ENCODE measurements at places on chromosomes 7 and 10. TPM values are rescaled to one million over a fixed set of nuclear protein-coding genes. Genes with fewer than 3 reads are reported as not detected.

GRCh38 chr7:132191418-132191817 lies 384.9 kb downstream of the PLXNA4 start:
- H3K27ac ChIP-seq, result no peak overlapping the region
- H3K36me3 ChIP-seq, result no peaks in the 10 kb centered on the region
- 0 out of 2 replicates have a peak, but pooled peaks cover 3% of the 10 kb centered on the region for H3K27me3 ChIP-seq
- no peak overlapping the region for H3K4me3 ChIP-seq
- no peak for DNase-seq
- H3K4me1 ChIP-seq, result no peaks in the 10 kb centered on the region

The TAS2R41 gene
- total RNA-seq, result not detected

- H3K27me3 ChIP-seq, result no peaks in the 10 kb centered on the region
- peak; percentile 56 for DNase-seq
- no peak overlapping the region for H3K4me3 ChIP-seq
- no peaks in the 10 kb centered on the region for H3K36me3 ChIP-seq
- H3K4me1 ChIP-seq, result peaks cover 42% of the 10 kb centered on the region
- H3K27ac ChIP-seq, result no peak overlapping the region
These were observed 187.3 kb upstream of the PRSS58 start for GRCh38 chr7:142445019-142445686.

GRCh38 chr7:118974836-118975235 lies 750.3 kb downstream of the ANKRD7 start:
- no peaks in the 10 kb centered on the region for H3K27me3 ChIP-seq
- no peak for DNase-seq
- H3K27ac ChIP-seq, result no peak overlapping the region
- H3K4me1 ChIP-seq, result no peaks in the 10 kb centered on the region

DNA sequence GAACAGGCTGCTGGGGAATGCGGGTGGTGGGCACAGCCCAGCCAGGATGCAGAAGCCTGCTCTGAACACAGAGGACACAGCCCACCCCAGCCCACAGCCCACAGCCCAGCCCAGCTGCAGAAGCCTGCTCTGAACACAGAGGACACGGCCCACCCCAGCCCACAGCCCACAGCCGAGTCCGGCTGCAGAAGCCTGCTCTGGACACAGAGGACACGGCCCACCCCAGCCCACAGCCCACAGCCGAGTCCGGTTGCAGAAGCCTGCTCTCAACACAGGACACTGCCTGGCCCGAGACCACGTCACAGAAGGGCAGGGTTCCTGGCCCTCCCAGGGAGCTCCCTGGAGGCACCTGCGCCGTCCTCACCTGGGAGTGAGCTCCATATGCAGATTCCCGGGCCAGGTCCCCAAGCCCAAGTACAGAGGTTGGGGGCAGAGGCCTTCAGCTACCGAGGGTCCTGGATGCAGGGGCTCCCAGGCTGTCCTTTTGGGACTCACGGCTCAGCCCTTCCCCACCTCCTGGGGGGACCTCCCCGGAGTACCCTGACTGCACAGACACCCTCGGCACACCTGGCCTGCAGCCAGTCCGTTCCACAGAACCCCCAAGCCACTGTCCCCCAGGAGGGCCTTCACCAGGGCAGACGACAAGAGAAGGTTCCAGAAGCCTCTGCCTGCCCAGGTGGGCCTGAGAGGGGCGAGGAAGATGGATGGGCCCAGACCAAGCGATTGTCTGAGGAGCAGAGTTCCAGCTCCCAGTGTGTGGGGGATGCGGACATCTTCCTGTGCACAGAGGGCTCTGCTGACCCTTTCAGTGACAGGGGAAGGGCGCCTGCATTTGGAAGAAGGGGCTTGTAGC lies 23.7 kb upstream of the FOXL3 start:
- no peak overlapping the region for H3K4me3 ChIP-seq
- no peak for DNase-seq
- H3K27me3 ChIP-seq, result no peaks in the 10 kb centered on the region
- no peak overlapping the region for H3K27ac ChIP-seq

DNA sequence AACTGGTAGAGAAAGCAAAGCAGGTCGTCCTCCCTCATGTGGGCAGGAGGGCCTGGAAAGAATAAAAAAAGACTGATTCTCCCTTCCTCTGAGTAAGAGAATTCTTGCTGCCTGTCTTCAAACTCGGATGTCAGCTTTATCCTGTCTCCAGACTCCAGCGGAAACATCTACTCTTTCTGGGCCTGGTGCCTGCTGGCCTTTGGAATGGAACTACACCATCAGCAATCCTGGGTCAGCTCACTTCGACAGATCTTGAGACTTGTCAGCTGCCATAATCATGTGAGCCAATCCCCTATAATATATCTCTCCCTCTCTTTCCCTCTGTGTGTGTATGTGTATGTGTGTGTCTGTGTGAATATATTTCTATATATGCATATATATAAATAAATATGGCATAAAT lies 411.0 kb upstream of the DPP6 start:
- H3K36me3 ChIP-seq, result no peaks in the 10 kb centered on the region
- no peak overlapping the region for H3K27ac ChIP-seq
- DNase-seq, result no peak
- no peaks in the 10 kb centered on the region for H3K27me3 ChIP-seq
- no peaks in the 10 kb centered on the region for H3K4me1 ChIP-seq
- H3K4me3 ChIP-seq, result no peak overlapping the region

GRCh38 chr7:151732834-151733592 lies 143.9 kb downstream of the PRKAG2 start:
- H3K27me3 ChIP-seq, result no peaks in the 10 kb centered on the region
- no peak overlapping the region for H3K27ac ChIP-seq
- H3K4me1 ChIP-seq, result peaks cover 16% of the 10 kb centered on the region
- no peak for DNase-seq
- H3K4me3 ChIP-seq, result no peak overlapping the region

- H3K27ac ChIP-seq, result peak overlapping the region; percentile 63
- peak overlapping the region; percentile 75 for H3K4me3 ChIP-seq
These were observed 517 bp downstream of the ITGB1 start for GRCh38 chr10:32957341-32958084.

GRCh38 chr7:425794-426188 lies 93.9 kb downstream of the PDGFA start:
- H3K4me1 ChIP-seq, result no peaks in the 10 kb centered on the region
- H3K27ac ChIP-seq, result no peak overlapping the region
- no peaks in the 10 kb centered on the region for H3K36me3 ChIP-seq
- no peak for DNase-seq

The PRSS2 gene
- total RNA-seq, result 0.40 TPM

DNA sequence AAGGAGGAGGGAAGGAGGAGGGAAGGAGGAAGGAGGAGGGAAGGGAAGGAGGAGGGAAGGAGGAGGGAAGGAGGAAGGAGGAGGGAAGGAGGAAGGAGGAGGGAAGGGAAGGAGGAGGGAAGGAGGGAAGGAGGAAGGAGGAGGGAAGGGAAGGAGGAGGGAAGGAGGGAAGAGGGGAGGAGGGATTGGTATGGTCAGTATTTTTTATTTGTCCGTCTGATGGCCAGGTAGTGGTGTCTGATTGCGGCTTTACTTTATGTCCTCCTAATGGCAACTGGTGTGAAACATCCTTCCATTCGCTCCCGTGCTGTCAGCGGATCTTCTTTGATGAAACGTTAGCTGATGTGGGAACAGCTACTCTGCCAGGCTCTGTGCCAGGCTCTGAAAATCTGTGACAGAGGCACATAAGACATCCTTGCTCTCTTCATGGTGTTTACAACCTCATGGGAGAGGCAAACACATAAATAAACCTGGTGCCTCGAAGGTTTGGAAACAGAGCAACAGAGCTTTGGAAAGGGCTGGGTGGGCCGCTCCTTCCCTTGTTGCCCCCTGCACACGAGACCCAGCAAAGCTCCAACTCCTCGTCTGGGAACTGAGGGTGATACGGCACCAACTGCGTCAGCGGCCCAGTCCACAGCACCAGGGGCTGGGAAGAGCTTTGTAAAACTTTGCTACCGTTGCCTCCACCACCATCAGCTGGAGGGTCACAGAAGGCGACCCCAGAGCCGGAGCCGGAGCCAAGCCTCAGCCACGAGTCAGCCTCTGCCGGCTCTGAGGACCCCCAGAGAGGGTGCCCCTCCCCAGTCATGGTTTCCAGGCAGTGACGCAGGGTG lies 40.3 kb downstream of the PDGFA start:
- no peak for DNase-seq
- peaks cover 7% of the 10 kb centered on the region for H3K4me1 ChIP-seq
- no peaks in the 10 kb centered on the region for H3K36me3 ChIP-seq
- no peaks in the 10 kb centered on the region for H3K27me3 ChIP-seq
- no peak overlapping the region for H3K4me3 ChIP-seq
- no peak overlapping the region for H3K27ac ChIP-seq

The ATOH7 gene
- total RNA-seq, result not detected

GRCh38 chr10:14382022-14382421 lies 51.3 kb upstream of the FRMD4A start:
- DNase-seq, result no peak
- H3K36me3 ChIP-seq, result no peaks in the 10 kb centered on the region
- no peaks in the 10 kb centered on the region for H3K4me1 ChIP-seq
- H3K27ac ChIP-seq, result no peak overlapping the region

DNA sequence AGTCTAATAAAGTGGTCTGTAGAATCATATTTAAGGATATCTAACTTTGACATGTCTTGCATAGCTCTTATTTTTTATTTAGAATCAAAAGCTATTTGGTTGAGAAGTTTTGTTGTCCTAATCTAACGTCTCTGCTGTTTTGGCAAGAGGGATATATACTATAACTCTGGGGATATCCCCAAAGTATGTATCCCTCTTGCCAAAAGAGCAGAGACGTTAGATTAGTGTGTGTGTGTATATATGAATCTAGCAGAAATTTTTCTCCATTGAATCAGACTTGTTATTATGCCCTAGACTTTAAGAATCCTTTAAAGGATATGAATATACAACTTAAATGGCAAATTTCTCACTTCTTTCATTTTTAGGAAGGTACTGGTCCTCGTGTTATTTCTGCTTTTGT lies 9.6 kb downstream of the SMC3 start:
- no peak overlapping the region for H3K4me3 ChIP-seq
- H3K27me3 ChIP-seq, result no peaks in the 10 kb centered on the region
- H3K4me1 ChIP-seq, result peaks cover 13% of the 10 kb centered on the region
- H3K27ac ChIP-seq, result no peak overlapping the region

DNA sequence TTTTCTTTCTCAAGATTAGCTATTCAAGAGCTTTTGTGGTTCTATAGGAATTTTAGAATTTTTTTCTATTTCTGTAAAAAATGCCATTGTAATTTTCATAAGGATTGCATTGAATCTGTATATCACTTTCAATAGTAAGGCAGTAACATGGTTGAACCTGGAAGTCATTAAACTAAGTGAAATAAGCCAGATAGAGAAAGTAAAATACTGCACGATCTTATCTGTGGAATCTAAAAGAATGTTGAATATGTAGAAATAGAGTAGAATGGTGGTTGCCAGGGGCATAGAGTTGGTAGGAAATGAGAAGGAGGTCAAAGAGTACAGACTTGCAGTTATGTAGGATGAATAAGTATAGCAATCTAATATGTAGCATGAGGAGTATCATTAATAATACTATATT lies 1073.5 kb upstream of the LRRN3 start:
- no peak overlapping the region for H3K4me3 ChIP-seq
- H3K36me3 ChIP-seq, result no peaks in the 10 kb centered on the region
- no peaks in the 10 kb centered on the region for H3K4me1 ChIP-seq
- H3K27me3 ChIP-seq, result 0 out of 2 replicates have a peak, but pooled peaks cover 6% of the 10 kb centered on the region

- DNase-seq, result no peak
- no peaks in the 10 kb centered on the region for H3K4me1 ChIP-seq
- no peaks in the 10 kb centered on the region for H3K27me3 ChIP-seq
- no peak overlapping the region for H3K4me3 ChIP-seq
- H3K27ac ChIP-seq, result no peak overlapping the region
These were observed 280.5 kb downstream of the KCND2 start for GRCh38 chr7:120553491-120553890.

DNA sequence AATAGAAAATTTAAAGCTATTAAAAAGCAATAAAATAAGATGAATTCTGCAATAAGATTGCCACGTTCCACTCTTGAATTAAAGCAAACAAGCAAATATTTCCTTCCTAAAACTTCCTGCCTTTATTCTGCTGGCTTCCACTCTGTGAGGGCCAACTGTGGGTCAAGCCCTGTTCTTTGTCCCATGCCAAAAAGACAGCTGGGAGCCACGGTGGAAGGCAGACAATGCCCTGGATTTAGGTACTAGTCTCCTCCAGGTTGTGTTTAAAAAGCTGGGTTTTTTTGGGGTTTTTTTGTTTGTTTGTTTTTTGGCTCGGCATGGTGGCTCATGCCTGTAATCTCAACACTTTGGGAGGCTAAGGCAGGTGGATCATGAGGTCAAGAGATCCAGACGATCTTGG lies 39.1 kb downstream of the LRRTM3 start:
- no peaks in the 10 kb centered on the region for H3K36me3 ChIP-seq
- H3K4me1 ChIP-seq, result no peaks in the 10 kb centered on the region
- no peak for DNase-seq
- peaks cover 54% of the 10 kb centered on the region for H3K27me3 ChIP-seq
- H3K27ac ChIP-seq, result no peak overlapping the region

Data from PC-3 (cell line).